ENCODE measurements at places on chromosomes 16 and 17.

DNA sequence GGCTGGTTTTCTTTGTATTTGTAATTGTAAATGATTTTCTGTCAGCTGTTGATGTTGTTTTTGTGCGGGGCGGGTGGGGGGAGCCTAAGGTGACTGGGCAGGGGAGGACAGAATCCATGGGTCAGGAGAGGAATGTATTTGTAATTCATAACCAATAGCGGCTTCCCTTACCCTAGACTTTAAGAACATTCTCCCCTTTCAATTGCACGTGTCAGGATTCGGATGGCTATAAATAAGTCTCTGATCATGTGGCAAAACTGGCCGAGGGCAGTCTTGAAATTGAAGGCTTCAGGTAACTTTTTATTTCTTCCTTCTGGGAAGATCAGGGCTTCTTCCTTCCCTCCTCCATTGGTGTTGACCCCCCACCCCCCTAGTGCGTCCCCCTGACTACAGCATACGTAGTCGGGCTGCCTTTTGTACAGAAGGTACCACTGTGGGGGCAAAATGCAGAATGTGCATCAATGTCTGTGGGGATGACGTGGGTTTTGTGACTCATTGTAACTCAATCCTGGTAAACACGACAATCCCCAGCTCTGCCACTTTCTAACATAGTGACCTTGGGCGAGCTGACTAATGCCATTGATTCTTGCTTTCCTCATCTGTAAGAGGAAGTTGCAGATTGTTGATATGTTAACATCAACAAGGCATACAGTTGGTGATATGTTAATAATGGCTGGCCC is 16.2 kb downstream of the MARCHF10 start:
- no peak for DNase-seq

DNA sequence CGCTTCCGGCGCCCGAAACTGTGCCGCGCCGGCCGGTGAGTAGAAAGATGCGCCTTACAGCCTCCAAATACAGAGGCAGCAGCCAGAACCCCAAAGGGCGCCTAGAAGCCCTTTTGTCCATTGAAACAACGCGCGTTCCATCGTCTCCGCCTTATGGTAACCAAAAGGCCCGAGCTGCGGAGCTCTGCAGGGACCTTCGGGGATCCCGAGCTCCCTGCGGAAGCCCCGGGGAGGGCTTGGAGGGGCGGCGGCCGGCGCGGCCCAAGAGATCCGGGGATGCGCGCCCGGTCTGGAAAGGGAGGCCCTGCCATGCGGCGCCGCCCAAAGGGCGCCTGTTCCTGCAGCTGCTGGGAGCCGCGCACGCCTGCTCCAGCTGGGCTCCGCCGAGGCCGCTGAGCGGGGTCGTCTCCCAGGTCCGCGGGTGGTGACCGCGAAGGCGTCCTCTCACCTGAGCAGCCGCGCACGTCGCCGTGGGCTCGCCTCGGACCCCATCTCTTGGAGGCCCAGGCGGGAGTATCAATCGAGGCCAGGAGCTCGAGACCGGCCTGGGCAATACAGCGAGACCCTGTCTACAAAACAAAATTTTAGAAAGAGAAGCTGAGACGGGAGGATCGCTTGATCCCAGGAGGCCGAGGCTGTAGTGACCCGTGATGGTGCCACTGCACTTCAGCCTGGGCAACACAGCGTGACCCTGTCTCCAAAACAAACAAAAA is 742 bp upstream of the FBXO31 start:
- DNase-seq = no peak

GRCh38 chr16:23786964-23787561 is 32.2 kb downstream of the CHP2 start:
- DNase-seq = no peak

- no peak for DNase-seq
Observed at GRCh38 chr16:22888791-22889190, 74.8 kb downstream of the HS3ST2 start.

GRCh38 chr16:85129876-85130704 is 17.8 kb upstream of the CIBAR2 start:
- no peak for DNase-seq

GRCh38 chr16:21235199-21235585 is 1.7 kb downstream of the ANKS4B start:
- no peak for DNase-seq

- DNase-seq = no peak
Observed at GRCh38 chr17:79658811-79659207, 48.0 kb upstream of the RBFOX3 start.

DNA sequence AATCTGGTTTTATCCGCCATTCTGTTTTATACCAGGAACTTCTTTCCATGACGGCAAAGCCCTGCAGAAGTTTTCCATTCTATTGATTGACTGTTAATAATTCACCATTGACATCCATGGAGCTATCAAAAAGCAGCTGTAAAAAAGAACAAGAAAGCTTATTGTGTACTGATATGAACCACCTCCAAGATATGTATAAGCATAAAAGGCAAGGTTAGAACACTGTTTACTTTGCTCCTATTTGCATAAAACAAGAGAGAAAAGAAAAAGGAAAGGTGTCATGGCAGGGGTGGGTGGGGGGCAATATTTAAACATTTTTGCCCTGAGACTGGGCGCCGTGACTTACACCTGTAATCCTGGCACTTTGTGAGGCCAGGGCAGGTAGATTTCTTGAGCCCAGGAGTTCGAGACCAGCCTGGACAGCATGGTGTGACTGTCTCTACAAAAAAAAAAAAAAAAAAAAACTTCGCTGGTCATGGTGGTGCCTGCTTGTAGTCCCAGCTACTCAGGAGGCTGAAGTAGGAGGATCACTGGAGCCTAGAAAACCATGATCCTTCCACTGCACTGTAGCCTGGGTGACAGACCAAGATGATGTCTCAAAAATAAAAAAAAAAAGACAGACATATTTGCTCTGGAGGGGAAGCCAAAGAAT is 52.5 kb downstream of the TMEM114 start:
- no peak for DNase-seq

Measured in stimulated activated CD4-positive, alpha-beta T cell treated with anti-CD3 and anti-CD28 coated beads, Interleukin-12 subunit alpha, Interleukin-12 subunit beta, amount 100 ng/mL, for 24 hours (primary cell).